ENCODE measurements at places on chromosomes 5 and 9. TPM values are rescaled to one million over a fixed set of nuclear protein-coding genes. Genes with fewer than 3 reads are reported as not detected.

Gene GMCL2
- not detected for total RNA-seq

Gene GRHPR
- total RNA-seq: 158 TPM

Gene TUBB4B
- total RNA-seq: 818 TPM

Gene SPAAR
- total RNA-seq: not detected

Gene MYMK
- total RNA-seq: not detected

Gene QSOX2
- 28.8 TPM for total RNA-seq

Gene CARTPT
- not detected for total RNA-seq

Gene C9
- total RNA-seq: not detected

Gene ZNF483
- 0.53 TPM for total RNA-seq

Gene CSF2
- total RNA-seq: 0.39 TPM

Gene CD74
- 0.09 TPM for total RNA-seq

Gene C9orf153
- total RNA-seq: not detected

Gene HMGXB3
- total RNA-seq: 28.5 TPM

Gene KIF12
- total RNA-seq: 2.0 TPM

Gene RABEPK
- total RNA-seq: 47.1 TPM

Gene DMRT3
- total RNA-seq: not detected

Gene CARD9
- 1.2 TPM for total RNA-seq

Gene SLC34A1
- total RNA-seq: not detected

Gene ARSI
- 42.9 TPM for total RNA-seq

Gene LCN2
- 3.3 TPM for total RNA-seq

Gene GDNF
- total RNA-seq: 0.06 TPM

Gene CEP78
- 17.7 TPM for total RNA-seq

Gene NFIB
- total RNA-seq: 9.9 TPM

Gene FOXE1
- total RNA-seq: 4.2 TPM

Gene CCIN
- total RNA-seq: 0.07 TPM

Gene TMEM232
- total RNA-seq: 0.10 TPM

Gene ACSL6
- not detected for total RNA-seq

Gene LHX3
- total RNA-seq: 0.12 TPM

All from A549 treated with CpdA at 1 μM for 4 hours (cell line).